ENCODE measurements at places on chromosomes 7 and 10. TPM values are rescaled to one million over a fixed set of nuclear protein-coding genes. Genes with fewer than 3 reads are reported as not detected.
A peak's percentile ranks its signal among the peaks of the same experiment; 100 is the strongest.

GPR15LG gene
- total RNA-seq: not detected

RET gene
- total RNA-seq: 1.3 TPM

TMEM243 gene
- total RNA-seq: 18.7 TPM

MYO3A gene
- total RNA-seq: 0.42 TPM

WNT8B gene
- not detected for total RNA-seq

ZNF25 gene
- total RNA-seq: 26.1 TPM

CPED1 gene
- 99.6 TPM for total RNA-seq

TRPV6 gene
- not detected for total RNA-seq

MYH16 gene
- not detected for total RNA-seq

ZCCHC24 gene
- total RNA-seq: 125 TPM

GRCh38 chr7:80642871-80643270 lies 4.4 kb downstream of the CD36 start:
- no peak for DNase-seq

GRCh38 chr7:108037140-108037539 lies 34.2 kb upstream of the LAMB1 start:
- no peak for DNase-seq

- DNase-seq: no peak
Observed at GRCh38 chr10:52570490-52570889, 202.1 kb downstream of the MBL2 start.

- DNase-seq: no peak
Observed at GRCh38 chr7:70052691-70053090, 454.4 kb downstream of the AUTS2 start.

DNA sequence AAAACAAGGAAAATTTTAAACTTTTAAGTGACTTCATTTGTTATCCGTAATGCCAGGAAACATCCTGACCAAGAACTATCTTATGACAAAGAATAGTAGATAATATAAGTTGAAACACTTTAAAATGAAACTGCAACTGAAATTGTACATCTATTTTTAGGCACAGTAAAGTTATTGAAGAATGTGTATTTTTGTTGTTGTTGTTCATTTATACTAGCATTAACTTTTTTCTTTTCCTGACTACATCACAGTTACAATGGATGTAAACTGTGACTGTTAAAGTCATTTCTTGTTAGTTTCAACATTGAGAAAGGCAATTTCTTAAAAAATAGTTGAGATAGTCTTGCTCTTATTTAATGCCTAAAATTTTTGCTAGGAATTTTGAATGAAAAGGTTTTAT lies 2.6 kb downstream of the CPED1 start:
- DNase-seq: no peak

DNA sequence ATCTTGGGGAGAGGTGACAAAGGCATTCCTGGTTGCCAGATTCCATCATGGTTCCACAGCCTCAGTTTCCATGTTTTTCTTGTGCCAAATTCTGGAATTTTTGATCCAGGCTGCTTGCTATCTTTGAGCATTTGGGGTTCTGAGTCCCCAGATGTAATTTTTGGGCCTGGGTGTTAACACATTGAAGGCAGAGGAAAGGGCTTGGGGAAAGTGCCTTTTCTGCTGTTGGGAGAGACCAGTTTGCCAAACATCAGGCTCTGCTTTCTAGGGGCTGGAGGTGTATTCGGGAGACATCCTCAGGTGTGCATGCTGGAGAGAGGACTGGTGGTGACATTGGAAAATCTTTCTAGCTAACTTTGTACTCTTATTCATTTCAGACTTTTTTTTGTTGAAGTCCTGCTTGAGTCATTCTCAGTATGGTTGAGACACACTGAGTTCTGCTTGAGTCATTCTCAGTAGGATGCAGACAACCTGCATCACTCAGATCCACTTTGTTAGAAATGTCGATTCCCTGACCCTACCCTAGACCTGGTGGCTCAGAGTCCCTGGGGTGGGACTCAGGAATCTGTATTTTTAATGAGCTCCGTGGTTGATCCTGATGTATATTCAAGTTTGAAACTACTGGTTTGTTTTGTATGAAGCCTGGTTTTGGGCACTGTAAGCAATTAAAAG lies 101.0 kb downstream of the LRMDA start:
- DNase-seq: no peak

DNA sequence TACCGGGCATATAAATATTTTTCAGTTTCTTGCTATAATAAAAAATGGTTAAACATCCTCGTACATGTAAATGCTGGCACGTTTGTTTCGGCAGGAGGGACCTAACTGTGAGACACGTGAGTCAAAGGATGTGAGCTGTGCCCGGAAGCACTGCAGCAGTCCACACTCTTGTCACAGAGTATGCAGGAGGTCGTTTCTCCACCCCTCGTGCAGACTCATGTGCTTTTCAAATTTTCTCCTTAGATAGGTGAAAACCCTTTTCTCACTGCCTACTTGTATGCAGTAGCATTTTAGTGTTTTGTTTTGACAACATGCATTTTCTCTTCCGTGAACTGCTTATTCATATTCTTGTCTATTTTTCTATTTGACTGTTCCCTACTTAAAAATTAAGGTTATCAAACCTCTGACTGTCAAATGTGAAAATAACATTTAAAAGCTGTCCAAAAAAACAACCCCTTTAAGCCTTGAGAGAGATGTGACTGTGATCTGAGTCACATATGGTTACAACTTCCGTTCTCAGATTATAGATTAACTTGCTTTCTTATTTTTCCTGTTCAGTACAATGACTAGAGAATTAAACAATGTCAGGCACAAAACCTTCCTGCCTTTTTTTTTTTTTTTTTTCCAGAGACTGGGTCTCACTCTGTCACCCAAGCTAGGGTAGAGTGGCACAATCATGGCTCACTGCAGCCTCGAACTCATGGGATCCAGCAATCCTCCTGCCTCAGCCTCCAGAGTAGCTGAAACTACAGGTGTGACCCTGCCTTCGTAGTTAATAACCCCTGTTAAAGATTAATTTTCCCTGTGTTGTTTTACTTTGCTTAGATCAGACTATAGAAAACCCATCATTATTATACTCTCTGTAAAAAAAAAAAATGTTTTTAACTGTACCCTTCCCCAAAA lies 45.1 kb downstream of the DPY19L1 start:
- DNase-seq: no peak

- no peak for DNase-seq
Observed at GRCh38 chr7:64551375-64552142, 11.3 kb downstream of the ZNF680 start.

GRCh38 chr7:77306231-77307067 lies 106.8 kb upstream of the FGL2 start:
- DNase-seq: no peak

DNA sequence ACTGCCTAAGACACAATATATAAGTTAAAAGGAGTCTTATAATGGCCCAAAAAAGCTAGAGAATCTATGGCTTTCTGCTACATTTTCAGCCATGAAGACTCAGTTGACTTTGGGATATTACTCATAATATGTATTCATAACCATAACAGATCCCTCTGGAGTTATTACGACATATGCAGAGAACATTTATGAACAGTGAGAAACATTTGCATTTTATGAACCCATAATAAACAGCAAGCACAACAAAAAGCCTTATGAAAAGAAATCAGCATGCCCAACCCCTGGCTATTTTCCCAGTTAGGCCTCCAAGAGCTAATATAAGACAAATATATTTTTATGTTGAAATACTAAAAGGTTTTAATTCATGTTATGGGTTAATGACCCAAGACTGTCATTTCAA lies 52.4 kb downstream of the ARMH3 start:
- no peak for DNase-seq

DNA sequence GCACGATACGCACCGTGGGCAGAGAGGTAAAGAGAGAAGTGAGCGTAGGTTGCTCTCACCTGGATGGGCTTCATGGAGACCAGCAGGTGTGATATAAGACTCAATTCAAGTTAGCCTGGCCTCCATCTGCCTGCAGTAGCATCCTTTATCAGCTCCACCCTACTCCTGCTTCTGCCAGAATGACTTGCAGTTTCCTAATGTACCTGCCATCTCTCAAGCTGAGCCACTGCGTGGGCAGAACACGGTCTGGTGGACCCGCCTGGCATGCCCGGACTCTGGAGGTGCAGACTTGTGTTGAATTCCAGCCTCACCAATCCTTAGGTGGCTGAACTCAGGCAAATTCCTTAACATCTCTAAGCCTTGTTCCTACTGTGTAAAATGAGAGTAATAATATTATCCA lies 64.3 kb downstream of the STEAP1B start:
- DNase-seq: no peak

- DNase-seq: no peak
Observed at GRCh38 chr7:101673951-101674350, 44.9 kb upstream of the MYL10 start.

DNA sequence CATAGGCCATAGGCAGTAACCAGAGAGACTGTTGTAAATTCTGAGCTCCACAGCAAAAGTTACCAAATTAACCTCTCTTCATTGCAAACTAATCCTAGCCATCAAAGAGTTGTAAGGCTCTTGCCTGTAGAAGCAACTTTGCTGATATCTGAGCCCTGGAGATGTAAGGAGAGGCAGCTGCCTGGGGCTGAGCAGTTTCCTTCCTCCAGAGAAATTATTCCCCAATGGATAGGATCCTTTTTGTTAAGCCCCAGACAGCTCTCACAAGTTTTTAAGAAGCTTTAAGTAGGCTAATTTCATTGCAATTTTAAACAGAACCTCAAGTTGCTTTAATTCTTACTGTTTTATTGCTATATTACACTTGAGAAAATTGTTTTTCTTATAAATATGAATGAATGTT lies 211.1 kb downstream of the GALNT17 start:
- no peak for DNase-seq

DNA sequence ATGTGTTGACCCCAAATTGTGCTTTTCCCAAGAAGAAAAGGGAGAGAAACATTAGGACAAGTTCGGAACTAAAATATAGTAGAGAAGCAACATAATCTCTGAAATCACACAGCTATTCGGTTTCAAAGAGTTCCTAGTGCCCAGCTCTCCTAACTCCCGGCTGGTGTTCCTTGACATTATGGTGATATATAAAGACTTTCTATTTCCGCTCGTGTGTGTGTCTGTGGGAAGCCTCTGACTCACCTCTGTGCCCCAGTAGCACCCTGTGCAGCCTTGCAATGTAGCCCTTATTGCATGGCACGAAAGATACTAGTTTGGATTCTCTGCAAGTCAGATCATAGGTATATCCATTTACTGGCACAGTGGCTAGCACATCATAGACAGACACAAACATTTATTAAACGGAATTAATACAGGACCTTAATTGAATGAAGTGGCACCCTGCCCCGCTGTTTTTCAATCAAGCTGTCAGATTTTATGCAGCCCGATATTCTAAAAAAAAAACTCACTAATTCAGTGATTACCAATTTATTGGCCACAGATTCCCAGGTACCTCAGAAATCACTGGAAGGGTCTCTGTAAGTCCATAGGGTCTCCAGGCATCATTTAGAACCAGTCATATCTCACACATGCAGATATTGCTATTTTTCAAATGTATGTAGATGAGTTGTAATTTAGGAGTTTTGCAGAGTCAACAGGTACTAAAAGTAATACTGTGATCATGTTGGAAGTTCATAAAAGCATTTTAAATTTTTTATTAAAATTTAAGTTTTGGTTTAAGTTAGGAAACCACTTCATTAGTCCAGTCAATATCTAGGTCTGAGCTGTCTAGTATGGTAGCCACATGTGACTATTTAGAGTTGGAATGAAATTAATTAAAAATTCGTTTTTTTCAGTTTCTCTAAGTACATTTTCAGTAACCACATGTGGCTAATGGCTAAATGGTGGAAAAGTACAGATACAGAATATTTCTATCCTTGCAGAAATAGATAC lies 43.3 kb downstream of the SFTPD start:
- DNase-seq: no peak

DNA sequence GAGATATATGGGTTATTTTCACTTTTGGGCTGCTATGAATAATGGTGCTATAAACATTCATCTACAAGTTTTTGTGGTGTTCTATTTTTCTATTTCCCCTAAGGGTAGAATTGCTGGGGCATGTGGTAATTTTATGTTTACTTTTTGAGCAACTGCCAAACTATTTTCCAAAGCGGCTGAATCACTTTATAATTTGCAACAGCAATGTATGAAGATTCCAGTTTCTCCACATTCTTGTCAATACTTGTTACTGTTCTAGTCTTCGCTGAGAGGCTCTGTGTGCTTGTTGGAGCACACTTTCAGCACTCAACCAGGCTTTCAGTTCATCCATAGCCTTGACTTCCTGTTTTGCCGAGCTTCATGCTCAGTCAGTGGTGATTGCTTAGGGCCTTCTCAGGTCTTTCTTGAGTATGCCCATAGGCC lies 39.0 kb downstream of the ADK start:
- no peak for DNase-seq

- peak; percentile 48 for DNase-seq
Observed at GRCh38 chr10:67539312-67539711, 156.7 kb downstream of the CTNNA3 start.

DNA sequence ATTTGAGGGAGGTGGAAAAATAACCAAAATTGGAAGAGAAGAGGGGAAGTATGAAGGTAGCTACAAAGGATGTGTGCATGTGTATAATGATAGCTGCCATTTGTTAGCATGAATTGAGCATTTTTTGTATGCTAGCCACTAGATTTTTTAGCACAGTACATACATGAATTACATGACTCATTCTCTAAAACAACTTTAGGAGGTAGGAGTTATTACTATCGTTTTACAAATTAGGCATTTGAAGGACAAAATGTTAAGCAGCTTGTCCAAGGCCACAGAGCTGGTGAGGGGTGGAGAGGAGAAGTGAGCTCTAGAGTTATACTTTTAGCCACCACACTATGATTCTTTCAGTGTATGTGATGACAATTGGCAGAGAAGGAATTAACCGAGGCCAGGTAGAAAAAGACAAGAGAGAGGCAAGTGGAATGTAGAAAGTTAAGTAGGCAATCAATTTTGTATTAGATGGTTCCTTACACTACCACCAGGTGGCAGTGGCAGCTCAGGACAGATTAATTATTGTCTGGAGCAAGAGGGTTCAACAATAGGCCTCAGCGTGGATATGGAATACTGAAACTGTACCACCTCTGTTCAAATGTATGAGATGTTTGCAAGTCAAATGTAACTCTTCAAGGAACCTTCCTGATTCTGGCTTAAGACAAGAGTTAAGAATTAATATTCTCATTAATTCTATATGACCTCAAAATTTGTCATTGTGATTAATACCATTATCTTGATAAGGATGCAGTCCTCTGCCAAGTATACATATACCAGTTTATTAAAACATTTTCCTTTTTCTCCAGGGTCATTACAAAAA lies 128.0 kb downstream of the MBL2 start:
- DNase-seq: no peak

- DNase-seq: no peak
Observed at GRCh38 chr10:61964059-61964709, 62.7 kb downstream of the ARID5B start.

DNA sequence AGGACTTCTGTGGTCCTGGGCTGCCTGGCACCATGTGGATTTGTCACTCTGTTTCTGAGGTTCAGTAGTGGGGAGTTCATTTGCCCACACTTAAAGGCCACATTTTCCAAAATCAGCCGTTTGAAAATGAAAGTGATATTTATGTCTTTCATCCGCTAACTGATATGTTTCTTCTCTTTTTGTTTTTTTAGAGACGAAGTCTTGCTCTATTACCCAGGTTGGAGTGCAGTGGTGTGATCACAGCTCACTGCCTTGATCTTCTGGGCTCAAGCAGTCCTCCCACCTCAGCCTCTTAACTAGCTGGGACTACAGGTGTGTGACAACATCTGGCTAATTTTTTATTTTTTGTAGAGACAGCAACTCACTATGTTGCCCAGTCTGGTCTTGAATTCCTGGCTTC lies 58.6 kb downstream of the EBLN1 start:
- no peak for DNase-seq

- DNase-seq: no peak
Observed at GRCh38 chr10:8485032-8485431, 430.5 kb downstream of the GATA3 start.

- DNase-seq: no peak
Observed at GRCh38 chr10:69468751-69469089, 17.5 kb downstream of the TSPAN15 start.

Data from posterior vena cava (tissue), 2 donors.